T-cell (primary cell): ENCODE measurements at places on chromosomes 4 and X.

DNA sequence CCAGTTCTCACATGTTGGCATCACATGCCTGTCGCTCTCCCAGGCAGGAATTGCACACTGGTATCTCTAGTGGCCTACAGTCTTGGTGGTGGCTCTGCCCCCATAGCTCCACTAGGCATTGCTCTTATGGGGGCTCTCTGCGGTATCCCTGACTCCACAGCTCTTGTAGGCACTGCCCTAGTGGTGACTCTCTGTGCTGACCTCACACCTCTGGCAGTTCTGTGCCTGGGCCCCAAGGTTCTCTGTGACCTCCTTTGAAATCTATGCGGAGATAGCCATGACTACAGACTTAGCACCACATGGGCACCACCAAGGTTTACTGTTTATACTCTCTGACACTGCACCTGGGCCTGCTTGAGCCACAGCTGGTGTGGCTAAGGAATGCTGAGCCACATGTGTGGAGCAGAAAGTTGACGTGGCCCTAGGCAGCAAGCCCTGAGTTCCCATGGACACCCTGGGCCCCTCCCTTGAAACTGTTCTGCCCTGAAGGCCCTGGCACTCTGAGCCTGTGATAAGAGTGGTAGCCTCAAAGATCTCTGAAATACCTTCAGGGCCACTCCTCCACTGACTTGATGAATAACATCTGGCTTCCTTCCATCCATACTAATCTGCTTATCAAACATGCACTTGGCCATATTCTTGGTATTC lies 8.0 kb downstream of the SLC9B1 start:
- DNase-seq: no peak

DNA sequence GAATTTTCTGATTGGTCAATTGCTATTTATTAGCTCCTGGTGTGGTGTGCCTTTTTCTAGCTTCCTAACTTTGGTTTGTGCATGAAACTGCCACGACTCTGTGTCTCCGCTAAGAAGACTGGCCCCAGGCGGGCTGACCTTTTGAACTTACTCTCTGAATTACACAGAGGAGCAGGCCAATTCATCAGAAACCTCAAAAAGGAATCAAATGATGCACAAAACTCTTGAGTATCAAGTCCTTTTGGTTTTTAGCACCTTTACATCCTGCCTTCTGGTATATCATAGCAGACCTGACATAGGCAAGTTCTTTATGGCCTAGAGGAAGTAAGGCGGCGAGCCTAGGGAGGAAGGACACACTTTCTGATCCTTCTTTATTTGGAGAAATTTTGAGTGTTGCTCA lies 17.6 kb downstream of the TKTL1 start:
- no peak for DNase-seq

DNA sequence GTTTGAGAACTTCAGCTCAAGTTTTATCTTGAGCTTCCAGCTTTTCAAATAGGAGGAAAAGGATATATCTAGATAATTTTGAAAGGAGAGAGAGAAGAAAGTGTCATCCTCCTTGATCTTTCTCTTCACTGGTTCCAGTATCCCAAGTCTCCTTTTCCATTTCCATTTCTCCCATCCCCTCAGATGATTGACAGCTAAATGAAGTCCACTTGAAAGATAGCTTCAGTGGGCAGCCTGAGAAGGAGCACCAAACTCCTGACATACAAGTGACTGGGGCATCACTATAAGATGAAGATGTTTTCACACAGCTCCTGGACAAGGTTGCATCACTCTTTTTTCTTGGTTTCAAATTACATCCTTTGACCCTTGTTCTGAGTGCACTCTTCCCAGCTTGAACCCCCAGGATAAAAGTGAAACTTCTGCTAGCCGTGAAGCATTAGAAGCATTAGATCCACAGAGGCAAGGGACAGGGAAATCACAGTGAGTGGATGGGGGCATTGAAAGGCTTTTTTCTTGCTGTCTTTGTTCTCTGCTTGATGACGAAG lies 17.5 kb upstream of the MAGEA10 start:
- DNase-seq: no peak

DNA sequence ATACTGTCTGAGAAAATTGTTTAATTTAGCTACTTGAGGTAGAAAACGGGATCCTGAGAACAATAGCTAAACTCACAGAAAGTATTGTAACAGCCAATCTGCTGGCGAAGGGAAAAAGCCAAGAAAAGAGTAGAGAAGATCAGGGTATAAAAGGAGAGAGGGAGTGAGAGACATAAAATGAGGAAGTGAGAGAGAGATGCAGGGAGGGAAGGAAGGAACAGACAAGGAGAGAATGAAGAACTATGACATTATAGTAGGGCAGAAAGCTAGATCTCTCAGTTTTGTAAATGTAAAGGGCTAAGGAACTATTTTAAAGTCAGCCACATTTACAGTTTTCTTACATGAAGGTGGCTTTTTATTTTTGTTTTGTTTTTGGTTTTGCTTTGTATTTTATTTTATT lies 1.6 kb upstream of the GIMD1 start:
- DNase-seq: no peak

GRCh38 chr4:105896984-105897775 lies 1.9 kb downstream of the NPNT start:
- no peak for DNase-seq

DNA sequence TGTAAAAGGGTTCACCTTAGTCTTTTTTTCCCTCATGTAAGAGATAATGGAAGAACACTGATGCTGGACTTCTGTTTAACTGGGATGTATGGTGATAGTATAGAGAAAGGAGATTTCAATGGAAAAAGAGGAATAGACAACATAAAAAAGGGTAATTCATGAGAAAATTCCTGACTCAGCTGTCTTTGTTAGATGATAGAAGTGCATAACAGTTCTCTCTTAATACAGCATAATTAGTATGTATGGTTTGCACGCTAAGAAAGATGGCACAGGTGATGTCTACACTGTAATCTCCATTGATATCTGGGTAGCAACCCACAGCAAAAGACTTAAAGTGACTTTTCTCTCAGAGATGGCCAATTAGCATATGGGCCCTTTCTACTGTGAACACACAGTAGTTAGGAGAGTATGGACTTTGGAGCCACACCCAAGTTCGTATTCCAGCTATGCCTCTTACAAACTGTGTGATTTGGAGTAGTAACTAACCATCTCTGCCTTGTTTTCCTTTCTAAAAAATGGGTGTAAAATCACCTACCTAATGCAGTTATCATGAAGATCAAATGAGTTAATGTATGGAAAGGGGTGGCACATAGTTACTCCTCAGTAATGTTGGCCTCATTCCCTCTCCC lies 149.3 kb downstream of the PDE5A start:
- DNase-seq: no peak

DNA sequence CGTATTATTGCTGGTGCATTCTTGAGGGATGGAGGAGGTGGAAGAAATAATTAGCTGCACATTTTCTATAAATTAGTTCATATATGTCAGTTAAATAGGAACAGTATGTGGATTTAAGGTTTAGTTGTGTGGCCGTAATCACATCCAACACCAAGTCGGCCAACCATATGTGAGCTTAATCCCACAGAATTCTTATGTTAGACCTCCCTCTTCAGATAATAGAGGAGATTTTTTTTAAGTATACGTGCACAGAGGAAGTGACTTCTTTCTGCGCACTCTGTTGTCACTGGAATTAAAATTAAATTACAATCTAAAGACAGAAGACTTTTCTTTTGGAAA lies 2.1 kb downstream of the SEPTIN11 start:
- DNase-seq: no peak

DNA sequence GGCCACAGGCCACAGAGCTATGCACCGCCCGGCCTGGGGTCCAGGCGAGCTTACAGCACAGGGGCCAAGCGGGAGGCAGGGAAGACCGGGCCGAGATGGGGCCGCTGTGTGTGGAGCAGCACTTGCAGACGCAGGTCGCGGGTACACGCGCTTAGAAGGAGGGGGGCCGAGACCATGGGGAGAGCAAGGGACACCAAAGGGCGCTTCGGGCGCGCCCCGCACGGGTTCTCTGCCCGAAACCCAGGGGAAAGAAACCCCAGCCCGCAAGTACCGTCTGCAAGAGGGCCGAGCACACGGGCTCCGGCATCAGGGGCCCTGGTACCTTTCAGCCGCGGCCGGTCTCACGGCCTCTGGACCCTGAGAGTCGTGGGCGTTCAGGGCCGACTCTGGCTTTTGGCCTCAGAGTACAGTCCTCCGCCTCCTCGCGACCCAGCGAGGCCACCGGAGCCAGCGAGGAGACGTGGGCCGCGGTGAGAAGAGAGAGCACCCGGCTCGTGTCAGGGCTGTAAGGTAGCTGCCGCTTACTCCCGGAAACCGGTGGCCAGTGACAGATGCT lies 342 bp downstream of the EOLA2 start:
- DNase-seq: peak; percentile 8

GRCh38 chrX:133461231-133461630 lies 45.9 kb upstream of the GPC4 start:
- no peak for DNase-seq

DNA sequence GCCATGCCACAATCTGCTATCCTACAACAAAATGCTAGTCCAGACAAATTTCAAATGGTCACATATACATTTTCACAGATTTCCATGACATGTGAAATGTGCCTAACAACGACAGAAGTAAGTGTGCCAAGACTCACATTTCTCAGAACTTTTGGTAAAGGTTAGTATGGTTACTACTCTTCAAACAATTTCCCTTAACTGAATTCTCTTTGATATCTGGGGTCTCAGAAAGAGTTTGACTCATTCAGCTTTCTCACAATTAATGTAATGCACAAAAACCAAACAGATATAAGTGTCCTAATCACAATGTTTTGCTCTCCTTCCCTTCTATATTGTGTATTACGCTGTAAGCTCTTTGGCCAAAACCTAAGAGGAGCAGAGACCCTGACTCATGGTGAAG lies 122.4 kb upstream of the LEF1 start:
- DNase-seq: no peak

DNA sequence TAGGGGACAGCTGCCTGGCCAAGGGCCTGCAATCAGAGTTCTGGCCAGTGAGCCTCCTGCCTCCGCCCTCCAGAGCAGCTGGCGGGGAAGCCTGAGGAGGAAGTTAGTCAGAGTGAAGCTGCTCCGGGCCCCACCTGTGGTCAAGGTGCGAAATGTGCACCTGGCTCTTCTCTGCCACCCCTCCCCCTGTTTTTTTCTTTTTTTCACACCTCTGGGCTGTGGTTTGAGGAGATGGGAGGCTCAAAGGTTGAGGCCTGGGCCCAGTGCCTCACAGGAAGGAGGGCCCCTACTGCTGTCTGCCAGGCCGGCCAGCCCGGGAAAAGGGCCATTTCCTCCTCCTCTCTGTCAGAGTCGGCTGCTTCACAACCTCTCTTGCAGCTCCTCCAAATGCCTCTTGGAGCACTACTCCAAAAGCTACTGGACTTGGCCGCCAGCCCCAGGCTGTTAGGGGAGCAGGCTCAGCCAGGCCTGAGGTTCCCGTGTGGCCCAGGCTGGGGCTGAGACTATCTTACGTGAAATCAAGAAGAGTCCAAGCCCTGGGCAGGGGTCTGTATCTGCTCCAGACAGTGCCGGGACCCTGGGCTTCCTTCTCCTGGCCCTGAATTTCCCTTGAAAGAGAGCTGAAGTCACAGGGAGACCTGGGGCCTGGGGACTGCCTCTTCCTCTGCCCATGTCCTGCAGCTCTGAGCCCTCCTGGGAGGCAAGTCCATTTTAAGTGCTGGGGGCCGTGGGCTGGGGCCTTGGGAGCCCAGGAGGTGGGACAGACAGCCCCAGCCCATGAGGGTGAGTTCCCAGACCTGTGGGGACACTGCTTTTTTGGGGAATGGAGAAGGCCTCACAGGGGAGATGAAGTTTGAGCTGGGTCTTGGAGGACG lies 4.5 kb upstream of the CXCR3 start:
- DNase-seq: peak; percentile 43
